ENCODE measurements at places on chromosomes 7 and 10. TPM values are rescaled to one million over a fixed set of nuclear protein-coding genes. Genes with fewer than 3 reads are reported as not detected.

GRCh38 chr7:30867483-30867882, 44.2 kb upstream of the AQP1 start:
- ATAC-seq: no peak

DNA sequence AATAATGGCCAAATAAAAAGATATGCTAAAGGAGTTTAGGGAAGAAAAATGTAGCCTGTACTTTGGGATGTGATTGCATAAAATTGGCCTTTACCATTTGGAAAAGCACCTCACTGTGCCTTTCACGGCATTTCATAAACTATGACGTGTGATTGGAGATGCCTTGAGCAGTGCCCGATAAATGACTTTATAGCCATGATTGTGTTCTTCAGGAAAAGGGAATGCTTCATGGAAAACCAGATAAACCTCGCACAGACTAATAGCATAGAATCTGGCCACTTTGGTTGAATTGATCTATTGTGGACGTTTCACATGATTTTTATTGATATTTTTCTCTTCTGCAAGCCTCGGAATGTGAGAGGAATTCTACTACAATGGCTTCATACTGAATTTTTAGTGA, 502.0 kb upstream of the MKI67 start:
- no peak for ATAC-seq

DNA sequence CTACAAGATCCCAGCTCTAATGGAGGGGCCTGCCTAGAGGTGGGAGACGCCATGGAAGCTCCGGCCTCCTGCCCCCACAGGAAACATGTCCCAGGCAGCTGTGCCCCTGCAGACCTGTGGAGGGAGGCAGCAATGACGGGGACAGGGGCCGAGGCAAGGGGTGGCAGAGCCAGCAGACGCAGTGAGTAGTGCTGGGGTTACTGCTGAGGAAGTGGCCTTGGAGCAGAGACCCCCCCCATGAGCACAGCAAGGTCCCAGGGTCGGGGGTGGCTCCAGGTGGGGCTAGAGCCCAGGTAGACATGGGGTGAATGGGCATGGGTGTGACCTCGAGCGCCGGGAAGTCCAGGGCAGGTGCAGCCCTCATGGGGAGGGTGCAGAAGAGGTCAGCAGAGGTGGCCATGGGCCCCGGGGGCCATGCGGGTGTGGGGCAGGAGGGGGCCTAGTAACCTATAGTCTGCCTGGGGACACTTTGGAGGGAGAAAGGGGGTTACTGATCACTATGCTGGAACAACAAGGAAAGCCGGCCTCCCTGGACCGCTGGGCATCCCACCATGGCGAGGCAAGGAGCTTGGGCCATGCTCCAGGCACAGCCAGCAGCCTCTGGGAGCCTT, 45.5 kb downstream of the JAKMIP3 start:
- ATAC-seq: no peak

Gene STOX1
- total RNA-seq: 1.9 TPM

DNA sequence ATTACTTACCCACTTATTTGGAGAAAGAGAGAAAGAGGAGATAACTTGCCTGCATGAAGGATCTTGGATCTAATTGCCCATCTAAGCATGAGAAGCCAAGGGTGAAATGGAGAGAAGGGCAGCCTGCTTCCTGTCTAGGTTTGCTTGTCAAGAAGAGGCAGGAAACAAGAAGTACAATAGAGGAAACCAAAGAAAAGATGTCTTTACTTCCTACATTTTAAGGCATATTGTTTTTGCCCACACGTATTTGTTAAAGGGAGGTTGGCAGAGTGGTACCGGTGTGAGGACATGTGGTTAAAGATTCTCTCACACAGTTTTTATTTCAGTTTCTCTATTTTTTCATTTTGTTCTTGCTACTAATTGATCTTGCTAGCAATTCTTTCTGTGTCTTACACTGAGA, 6.0 kb upstream of the TAS2R38 start:
- ATAC-seq: no peak
